ENCODE measurements at places on chromosomes 6 and 20.

- DNase-seq: no peak
These were observed 172.1 kb upstream of the RUNX2 start for GRCh38 chr6:45156075-45156474.

DNA sequence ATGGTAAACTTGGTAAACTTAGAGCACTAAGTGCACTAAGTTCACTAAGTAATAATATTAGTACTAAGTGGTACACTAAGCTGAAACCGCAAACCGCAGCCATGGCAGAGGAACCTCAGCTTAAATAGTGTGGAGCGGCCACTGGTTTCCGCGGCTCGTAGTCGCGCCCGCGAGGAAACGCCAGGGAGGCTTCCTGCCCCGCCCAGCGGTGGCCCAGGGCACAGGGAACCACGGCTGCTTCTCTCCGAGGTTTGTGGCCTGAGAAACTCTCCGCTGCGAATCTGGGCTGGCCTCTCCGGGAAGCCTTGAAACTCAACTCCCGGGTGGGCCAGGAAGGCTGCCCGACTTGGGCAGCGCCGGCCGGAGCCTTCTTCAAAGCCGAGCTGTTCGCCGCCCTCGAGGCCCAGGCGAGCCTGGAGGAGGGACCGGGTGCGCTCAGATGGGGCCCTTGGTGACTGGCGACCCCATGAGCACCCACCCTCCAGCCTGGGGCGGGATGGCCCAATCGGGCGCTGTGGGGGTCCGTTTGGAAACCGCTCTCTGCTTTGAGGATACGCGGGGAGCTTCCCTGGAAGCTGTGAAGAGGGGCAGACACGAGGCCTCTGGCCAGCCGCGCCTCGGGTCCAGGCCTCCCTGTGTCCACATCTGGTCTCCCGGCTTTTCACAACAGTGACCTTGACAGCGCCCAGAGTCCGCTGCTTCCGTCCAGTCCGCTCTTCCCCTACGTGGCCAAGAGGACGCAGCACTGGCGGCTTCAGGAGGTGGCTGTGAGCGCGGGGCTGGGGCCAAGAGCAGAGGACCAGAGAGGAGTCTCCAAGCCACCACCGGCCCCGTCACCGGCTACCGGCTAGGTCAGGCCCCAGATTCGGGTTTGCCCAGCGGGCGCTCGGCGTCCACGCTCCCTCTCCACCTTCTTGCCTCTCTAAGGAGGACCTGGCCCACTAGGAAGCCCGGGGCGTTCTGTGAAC lies 25.4 kb upstream of the HLA-E start:
- no peak for DNase-seq

- no peak for DNase-seq
These were observed 630.7 kb downstream of the HACE1 start for GRCh38 chr6:104229057-104229456.

DNA sequence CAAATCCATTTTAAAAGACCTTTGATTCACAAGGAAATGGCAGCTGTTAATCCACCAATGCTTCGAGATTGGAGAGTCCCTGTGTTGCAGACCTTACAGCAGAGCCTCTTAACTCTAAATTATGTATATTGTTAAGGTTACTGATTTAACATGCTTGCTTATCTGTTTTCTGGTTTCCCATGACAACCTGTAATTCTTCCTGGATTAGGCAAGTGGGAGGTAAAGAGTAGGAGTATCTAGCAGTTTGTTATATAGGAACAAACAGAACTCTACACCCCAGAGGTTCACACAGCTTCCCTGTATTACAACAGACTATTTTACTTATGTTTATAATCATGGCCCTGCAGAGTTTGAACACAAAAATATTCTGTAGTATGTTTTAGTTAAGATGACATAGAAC lies 39.5 kb downstream of the NKX2-4 start:
- DNase-seq: no peak

- DNase-seq: no peak
These were observed 600 bp downstream of the XPO5 start for GRCh38 chr6:43575105-43575771.

DNA sequence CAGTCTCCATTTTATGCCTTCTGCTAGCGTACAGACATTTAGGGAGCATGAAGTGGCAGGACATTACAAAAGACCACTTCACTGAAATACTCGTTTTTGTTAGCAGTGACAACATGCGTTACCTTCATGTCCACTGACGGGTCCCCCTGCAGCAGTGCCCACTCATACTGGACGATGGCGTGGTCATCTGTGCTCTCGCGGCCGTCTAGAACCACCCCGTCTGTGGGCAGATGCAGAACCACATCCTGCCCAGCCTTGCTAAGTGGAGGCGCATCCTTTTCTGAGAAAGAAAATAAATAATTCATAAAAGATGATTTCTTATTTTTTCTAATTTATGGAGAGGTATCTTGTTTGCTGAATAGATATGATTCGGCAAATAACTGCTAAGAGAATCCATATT lies 11.3 kb downstream of the LRP11 start:
- DNase-seq: no peak

Measured in hippocampal formation (tissue), 2 donors.